ENCODE measurements at places on chromosomes 2 and 18. TPM values are rescaled to one million over a fixed set of nuclear protein-coding genes. Genes with fewer than 3 reads are reported as not detected.

Gene LONRF2
- 5.2 TPM for total RNA-seq

DNA sequence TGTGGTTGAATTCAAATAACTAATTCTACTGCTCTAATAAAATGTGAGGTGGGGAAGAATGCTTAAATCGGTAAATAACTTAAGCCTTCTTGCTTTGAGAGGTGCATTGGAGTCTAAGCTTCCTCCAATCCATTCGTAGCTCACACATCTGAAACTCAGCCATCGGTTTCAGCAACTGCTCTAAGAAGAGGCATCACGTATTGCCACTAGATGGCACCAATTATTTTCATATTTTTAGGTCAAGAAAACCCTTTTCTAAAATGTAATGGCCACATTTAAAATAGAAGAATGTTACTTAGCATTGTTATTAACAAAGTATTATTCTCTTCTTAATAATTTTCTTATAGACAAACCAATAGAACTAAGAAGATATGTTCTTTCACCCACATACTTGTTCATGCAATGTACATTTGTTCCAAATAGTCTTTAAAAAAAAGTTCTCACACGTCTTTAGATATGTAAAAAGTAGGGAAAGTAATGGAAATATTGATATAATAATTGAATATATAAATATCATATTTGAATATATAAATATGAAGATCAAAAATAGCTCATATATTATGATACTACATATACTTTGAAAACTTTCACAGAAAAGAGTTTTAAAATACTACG, 229.8 kb downstream of the CCDC178 start:
- DNase-seq: no peak

GRCh38 chr2:37527361-37527760, 144.1 kb downstream of the CDC42EP3 start:
- DNase-seq: no peak

Gene DNAJB2
- total RNA-seq: 59.7 TPM

Data from neural crest cell (in vitro differentiated cells).